Pancreas (tissue), 10 donors: ENCODE measurements at places on chromosomes 16 and 17.

- no peak for DNase-seq
Observed at GRCh38 chr16:86075839-86076440, 177.0 kb downstream of the IRF8 start.

DNA sequence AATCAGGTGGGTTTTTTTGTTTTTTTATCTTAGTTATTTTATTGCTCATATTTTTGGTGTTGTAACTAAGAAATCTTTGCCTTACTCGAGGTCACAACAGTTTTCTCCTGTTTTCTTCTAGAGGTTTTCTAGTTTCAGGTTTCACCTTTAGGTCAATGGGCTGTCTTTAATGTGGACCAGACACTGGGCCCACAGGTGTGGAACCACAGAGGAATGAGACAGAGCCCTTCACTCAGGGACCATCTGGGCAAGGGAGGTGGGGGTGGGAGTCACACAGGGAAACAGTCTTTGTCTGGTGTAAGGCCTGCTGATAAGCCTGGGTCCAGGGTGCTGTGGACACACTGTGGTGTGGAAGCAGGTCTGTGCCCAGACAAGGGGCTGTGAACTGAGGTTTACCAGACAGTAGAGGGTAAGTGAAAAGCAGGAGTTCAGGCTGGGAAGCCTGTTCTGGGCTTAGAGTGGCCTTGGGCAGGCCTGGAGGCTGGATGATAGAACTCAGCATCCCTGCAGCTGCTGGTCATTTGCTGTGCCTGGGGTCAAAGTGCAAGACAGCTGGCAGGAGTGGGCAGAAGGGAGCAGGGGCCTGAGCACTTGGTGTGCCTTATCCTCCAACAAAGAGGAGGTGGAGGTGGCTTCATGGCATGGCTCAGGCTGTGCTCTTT, 75.6 kb downstream of the SPECC1 start:
- no peak for DNase-seq

GRCh38 chr17:31997005-31997404, 10.2 kb upstream of the LRRC37B start:
- DNase-seq = no peak

DNA sequence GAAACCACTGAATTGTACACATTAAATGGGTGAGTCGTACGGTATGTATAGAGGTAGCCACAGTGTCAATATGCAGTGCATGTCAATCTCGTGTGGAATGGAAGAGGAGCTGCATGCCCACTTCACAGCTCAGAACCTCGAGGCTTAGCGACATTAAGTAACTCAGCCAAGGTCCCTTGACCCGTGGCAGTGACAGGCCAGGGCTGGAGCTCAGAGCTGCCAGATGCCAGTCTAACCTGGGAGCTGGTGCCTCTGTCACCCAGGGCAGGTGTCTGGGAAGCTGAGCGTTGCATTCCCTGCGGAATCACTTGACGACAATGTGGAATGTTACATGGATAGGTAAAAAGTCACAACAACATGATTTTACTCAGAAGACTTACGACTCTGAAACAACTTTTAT, 298.1 kb downstream of the FOXL1 start:
- DNase-seq = no peak

GRCh38 chr17:71427801-71428200, 693.0 kb upstream of the SOX9 start:
- no peak for DNase-seq

DNA sequence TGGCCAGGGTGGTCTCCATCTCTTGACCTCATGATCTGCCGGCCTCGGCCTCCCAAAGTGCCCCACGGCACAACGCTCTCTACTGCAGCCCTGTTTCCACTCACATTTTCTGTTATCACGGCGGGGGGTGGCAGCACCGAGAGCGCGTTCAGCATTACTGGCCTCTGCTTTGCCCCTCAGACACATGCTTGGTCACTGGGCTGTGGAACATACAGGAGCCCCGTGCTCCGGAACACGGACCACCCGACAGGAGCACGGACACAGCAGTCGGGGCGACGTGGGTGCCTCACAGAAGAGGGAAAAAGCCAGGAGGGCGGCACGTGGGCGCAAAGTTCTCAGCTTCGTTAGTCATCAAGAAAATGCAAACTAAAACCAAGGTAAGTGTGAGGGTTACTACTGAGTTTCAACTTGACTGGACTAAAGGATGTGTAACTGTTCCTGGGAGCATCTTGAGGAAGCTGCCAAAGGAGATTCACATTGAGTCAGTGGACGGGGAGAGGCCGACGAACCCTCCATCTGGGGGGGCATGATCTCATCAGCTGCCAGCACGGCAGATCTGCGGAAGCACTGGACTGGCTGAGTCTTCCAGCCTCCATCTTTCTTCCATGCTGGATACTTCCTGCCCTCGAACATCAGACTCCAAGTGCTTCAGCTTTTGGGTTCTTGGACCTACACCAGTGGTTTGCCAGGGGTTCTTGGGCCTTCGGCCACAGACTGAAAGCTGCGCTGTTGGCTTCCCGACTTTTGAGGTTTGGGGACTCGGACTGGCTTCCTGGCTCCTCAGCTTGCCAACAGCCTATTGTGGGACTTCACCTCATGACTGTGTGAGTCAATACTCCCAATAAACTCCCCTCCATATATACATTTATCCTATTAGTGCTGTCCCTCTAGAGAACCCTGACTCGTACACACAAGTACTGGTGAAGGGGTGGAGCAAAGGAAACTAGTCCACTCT, 106.8 kb downstream of the ZNF778 start:
- DNase-seq = no peak

DNA sequence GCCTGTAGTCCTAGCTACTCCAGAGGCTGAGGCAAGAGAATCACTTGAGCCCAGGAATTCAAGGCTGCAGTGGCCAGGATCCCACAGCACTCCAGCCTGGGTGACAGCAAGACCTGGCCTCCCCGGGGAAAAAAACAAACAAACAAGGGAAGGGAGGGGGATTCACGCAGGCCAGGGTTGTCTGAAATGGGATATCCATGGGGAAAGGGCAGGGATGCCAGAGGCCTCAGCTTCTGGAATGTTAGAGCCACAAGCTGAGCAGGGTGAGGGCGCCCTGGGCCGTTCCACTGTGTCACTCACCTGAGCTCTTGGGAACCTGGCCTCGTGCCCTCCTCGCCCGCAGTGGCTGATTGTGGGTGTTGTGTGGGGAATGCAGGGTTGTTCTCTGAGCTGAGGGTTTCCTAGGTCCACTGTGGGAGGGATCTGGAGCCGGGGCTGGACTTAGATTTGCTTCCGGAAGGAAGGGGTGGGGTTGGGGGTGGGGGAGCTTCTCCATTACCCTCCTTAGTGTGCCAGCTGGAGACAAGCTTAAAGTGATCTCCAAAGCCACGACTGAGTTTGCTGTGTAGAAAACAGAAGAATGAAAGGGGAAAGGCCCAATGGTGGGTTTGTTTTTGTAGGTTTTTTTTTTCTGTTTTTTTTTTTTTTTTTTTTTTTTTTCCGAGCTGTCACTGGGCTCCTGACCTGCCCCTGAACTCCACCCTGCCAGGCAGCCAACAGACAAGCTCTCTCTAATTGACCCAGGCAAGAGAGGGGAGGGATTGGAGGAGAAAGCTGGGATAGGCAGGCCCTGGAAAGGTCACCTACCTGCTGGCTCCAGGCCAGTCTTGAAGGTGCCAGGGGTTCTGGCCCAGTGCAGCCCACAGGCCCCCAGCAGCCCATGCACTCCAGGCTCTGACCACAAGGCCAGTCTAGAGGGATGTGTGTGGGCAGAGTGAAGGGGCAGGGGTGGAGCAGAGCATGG, at the start of gene SULT1A1:
Gene SULT1A1 (minus strand): TSS at position 414 of the 964 bp plus-strand sequence. CDS start 1,189 bp downstream, outside the sequence.
- peak; percentile 79 for DNase-seq

GRCh38 chr16:57800200-57801097, 1.8 kb downstream of the KIFC3 start:
- peak; percentile 54 for DNase-seq

GRCh38 chr17:77959126-77959925, 823 bp downstream of the TNRC6C start:
- DNase-seq = peak; percentile 30

- peak; percentile 90 for DNase-seq
Observed at GRCh38 chr16:89502081-89502843, 5.9 kb upstream of the SPG7 start.

DNA sequence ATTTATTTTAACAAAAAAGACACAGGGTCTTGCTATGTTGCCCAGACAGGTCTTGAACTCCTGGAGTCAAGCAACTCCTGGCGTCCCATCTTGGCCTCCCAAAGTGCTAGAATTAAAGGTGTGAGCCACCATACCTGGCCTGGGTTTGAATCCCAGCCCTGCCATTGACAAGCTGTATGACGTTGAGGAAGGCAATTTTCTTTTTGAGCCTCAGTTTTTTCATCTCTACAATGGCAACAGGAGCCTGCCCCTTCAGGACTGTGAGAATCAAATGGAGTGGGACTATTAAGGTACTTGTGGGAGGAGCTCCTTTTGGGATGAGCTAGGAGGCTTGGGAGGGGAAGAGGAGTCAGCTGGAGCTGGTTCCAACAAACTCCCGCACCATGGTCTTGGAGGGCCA, 6.2 kb downstream of the RARA start:
- no peak for DNase-seq

DNA sequence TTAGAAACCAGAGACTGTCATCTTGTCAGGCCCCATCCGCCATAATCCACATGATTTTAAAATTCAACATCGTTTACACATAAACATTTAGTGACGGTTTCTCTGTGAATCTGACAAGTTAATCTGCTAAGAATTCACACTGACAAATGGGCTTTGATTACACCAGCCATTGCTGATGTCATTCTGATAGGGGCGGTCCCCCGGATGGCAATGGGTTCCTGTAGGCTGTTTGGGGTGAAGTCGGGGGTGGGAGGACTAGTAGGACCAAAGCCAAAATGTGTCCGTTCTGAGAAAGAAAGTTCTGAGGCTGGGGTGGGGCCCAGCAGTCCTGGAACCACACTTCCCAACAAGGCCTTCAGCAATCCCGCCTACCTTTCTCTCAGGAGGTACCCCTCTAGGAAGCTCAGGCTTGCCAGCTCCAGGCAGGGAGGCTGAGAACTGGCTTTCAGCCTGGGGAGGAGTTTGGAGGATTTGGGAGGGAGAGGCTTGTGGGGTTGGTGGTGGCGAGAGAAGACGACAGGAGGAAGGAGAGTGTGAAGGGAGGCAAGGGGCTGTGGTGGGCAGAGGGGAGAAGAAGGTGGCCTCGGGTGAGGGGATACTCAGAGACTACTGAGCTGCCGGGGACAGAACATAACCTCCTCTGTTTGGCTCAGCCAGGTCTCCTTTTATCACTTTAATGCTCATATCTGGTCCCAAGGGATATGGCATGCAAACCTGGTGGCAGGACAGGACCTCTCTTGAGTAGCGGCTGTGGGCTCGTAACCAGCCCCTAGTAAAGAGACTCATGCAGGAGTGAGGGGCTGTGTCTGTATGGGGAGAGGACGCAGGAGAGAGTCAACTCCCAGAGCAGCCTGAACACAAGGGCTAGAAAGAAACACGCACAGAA, 8.6 kb downstream of the HIC1 start:
- no peak for DNase-seq

GRCh38 chr16:50598256-50598894, 50.2 kb downstream of the NKD1 start:
- peak; percentile 89 for DNase-seq

DNA sequence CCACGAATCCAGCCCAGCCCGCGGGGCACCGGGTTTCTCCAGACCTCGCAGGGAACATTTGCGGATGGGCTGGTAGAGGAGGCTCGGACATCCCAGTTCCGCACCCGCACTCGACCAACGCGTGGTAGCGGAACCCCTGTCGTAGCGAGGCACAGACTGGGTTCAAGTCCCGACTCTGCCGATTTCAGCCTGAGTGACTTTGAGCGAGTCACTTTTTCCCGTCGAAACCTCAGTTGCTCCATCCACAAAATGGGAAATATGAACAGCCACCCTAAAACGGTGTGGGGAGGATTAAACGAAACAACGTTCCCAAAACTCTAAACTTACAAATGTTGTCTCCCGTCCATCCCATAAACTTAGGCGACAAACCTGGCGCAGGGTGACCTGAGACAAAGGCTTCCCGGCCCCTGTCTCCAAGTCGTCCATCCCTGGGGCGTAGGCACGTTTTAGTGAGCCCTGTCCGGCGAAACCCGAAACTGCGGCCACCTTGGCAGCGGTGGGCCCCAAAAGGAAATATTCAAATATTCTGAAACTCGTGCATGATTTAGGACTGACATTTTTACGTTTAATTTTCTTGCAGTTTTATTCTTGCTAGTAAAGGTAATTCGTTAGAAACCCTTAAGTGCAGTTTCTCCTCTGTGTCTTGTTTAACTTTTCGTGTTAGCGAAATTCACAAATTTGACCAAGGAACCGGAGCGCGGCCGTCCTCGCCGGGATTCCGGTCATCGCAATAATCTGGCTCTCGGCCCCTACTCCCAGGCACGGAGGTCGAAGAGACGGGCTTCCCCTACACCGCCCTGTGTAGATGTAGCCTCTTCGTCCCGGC, 1.9 kb upstream of the MLLT6 start:
- no peak for DNase-seq

- no peak for DNase-seq
Observed at GRCh38 chr17:59914274-59914854, 21.4 kb downstream of the RPS6KB1 start.

DNA sequence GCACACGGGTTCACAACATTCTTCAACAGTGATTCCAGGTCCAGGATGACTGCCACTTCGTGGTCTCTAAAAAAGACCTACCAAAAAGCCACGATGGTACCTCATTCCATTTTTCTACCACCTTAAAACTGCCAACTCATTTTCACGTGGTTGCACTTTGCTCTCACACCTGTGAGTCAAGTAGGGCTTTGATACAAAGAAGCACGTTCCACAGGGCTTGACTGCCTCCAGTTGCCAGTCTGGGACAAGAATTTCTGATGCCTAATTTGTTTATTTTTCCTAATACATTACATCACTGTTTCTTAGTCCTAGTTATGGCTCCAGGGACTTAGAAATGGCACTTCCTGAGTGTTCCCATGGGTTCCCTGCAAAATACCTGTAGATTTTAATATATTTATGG, 911.6 kb upstream of the EEF2KMT start:
- DNase-seq = no peak

DNA sequence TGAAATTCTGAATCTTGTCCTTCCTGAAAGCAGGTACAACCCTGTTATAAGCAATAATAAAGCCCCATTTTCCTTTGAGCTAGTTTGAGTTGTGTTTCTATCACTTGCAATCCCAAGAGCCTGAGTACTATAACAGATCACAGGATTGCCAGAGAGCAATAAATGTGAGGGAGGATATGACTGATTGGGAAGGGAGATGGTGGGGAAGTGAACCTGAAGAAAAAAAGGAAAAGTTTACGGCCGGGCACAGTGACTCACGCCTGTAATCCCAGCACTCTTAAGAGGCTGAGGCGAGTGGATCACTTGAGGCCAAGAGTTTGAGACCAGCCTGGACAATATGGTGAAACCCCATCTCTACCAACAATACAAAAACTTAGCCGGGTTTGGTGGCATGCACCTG, 80.4 kb downstream of the COX10 start:
- no peak for DNase-seq

DNA sequence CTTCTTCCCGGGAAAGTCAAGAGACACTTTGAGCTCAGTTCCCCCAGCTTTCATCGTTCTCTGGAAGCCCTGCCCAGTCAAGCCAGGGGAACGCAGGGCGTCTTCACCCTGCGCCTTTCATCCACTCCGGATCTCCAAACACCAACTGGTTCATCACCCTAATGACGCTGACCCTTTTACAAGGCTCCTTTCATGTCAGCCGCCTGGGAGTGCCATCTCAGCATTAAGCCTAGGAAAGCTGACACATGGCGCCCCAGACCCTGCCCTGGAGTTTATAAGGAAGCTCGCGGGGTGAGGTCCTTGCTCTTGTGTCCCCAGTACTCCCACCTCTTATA, 594 bp upstream of the DNAJC7 start:
- DNase-seq = no peak

- DNase-seq = no peak
Observed at GRCh38 chr17:39208136-39208535, 8.1 kb downstream of the RPL19 start.

GRCh38 chr17:57902800-57903759, 52.1 kb downstream of the CUEDC1 start:
- peak; percentile 95 for DNase-seq

- peak; percentile 82 for DNase-seq
Observed at GRCh38 chr16:67666032-67666551, 458 bp downstream of the ENKD1 start.
